ENCODE measurements at places on chromosomes 13 and 19.

DNA sequence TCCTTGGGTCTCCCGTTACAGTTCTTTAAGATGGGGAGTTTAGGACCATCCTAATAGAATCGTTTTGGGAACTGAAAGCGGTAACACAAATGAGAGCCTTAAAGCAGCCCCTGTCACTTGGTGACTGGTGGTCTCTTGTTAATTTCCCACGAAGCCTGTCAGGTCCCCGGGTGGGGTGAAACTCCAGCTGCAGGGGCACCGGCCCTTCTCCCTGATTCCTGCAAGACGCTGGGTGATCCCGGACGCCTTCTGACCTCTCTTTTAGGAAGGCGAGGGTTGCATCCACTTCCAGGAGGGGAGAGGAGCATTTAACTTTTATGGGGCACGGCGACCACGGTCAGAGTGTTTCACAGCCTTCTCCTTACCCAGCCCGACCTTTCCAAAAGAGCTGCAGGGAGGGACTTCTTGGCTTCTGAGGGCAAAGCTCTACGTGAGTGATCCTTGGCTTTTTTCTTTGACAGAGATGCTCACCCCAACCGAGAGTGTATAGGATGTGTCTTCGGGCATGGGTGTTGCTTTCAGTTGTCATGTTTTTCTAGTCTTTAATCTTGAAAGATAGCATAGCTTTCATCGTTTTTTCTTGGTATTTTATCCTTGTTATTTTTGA, 688 bp downstream of the ZNF225 start:
- DNase-seq: peak; percentile 11

DNA sequence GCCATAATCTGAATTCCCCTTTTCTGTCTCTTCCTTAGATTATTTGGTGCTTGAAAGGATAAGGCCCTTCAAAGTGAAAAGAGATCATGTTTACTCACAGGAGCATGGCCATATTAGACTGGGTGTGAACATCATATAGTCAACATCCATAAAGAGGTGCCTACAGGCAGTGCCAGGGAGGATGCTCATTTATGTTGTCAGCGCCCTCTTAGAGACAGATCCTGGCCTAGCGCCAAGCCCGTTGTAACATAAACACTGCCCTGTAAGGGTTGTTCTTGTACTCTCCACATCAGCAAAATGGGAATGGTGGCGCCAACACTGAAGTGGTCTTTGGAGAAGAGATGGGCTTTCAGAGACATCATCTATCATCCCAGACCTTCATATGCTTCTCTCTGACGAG, 16.1 kb downstream of the PCDH8 start:
- no peak for DNase-seq

DNA sequence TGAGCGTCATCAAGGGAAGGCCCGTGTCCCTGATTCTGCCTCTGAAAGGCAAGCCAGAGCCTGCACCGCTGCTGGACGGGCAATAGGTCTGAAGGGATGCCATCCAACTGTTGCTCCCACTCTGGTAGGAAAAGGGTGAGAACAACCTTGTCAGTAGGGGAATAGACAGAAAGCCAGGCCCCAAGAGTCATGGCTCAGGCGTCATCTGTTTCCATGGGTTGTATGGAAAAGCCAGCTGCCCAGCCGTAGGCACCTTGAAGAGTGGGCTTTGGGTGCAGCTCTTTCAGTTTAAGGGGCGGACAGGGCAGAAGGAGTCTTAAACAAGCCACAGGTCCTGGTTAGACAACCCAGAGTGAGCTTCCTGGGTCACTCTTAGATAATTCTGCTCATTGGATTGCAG, 66.5 kb downstream of the RNF6 start:
- DNase-seq: no peak

DNA sequence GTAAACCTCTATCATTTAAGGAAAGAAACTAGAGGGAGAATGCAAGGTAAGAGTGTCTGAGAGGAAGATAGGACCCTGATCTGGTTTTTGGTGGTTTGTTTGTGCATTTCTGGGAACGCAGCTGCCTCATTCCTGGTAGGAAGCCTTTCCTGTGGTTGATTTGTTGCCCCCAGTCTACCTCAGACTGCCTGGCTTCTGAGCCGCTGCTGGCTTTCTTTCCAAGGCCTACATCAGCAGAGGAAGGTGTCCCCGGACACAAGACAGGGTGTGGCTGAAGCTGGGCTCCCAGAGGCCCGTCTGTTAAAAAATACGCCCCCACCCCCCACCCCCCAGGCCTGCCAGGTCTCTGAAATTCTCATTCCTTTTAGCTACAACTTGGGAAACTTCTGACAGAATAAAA, 42.6 kb downstream of the C13orf42 start:
- no peak for DNase-seq

- no peak for DNase-seq
Measured at GRCh38 chr13:37914781-37915391, 45.3 kb upstream of the TRPC4 start.

- no peak for DNase-seq
Measured at GRCh38 chr19:35514282-35514809, 897 bp upstream of the DMKN start.

- peak; percentile 77 for DNase-seq
Measured at GRCh38 chr13:23866420-23867026, 22.7 kb downstream of the MIPEP start.

GRCh38 chr19:16023146-16023915, 53.0 kb upstream of the TPM4 start:
- DNase-seq: no peak

DNA sequence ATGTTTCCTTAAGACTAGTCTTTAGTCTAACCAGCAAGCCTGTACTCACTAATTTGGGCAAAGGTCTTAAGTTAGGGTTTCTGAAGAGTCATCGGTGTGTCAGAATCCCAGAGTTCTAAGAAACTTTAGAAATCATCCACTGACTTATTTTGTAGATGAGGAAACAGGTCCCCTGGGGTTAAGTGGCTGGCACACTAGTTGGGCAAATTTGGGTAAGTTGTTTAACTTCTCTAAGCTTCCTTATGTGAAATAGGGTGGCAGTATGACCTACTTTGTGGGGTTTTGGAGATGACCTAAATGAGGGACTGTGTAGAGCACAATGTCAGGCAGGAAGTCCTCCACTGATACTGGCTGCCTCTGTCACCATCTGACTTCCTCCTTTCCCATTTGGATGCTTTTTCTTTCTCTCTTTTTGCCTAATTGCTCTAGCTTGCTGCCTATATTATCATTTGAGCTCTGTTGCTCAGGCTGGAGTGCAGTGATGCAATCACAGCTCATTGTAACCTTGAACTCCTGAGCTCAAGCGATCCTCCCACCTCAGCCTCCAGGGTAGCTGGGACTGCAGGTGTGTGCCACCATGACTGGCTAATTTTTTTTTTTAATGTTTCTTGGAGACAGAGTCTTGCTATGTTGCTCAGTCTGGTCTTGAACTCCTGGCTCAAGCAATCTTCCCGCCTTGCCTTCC, 2.3 kb downstream of the ADGRE3 start:
- no peak for DNase-seq

DNA sequence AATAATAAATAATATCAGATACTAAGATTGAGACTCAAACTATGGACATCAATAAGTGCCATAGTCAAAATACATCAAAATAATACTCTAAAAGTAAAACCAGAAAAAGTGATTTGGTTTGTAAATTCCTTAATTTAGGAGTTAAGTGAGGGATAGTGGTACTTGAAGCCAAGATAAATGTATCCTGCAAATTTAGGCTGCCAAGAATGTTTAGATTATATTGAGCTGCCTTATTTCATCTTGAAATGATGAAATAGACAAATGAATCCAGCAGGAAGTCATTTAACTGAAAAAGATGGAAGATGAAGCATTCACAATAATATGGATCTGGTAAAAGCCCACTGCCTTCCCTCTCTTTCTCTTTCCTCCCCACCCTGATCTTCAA, 112.3 kb downstream of the LRCH1 start:
- DNase-seq: no peak

- no peak for DNase-seq
Measured at GRCh38 chr19:23698711-23699520, 11.9 kb upstream of the ZNF675 start.

DNA sequence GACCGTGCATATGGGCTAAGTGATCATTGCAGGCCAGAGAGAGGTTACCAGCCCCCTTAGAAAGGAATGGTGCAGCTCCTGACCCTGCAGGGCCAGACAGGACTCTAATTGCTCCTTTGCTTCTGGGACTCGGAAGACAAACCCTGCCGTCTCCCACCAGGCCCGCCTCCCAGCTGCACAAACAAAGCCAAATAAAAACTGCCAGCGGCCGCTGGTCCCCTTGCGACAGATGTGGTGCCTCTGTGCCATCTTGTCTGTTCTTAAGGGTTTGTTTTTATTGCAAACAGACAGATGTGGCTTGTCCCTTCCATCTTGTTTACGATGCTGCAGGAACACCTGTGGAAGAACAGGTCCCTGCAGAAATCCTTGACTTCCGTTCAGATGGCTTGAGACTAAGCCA, 434.4 kb upstream of the TSHZ3 start:
- no peak for DNase-seq

- DNase-seq: no peak
Measured at GRCh38 chr13:62997696-62998095, 1582.0 kb upstream of the PCDH20 start.

DNA sequence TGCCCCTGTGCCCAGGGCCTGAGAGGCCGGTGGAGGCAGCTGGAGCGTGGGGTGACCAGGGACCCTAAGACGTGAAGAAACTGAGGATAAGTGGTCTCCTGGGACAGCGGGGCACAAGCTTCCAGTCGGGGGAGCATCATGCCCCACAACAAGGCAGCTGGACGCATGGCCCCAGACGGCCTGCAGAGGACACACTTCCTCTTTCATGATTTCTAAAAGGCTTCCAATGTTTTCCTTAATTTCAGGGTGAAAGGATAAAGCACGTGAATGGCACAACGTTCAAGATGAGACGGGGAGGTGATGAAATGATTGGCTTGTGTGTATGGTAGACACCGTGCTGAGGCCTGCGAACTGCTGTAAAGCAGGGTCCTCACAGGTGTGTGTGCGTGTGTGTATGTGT, 20.2 kb upstream of the MYDGF start:
- no peak for DNase-seq
